ENCODE measurements at places on chromosomes 2 and 18.

DNA sequence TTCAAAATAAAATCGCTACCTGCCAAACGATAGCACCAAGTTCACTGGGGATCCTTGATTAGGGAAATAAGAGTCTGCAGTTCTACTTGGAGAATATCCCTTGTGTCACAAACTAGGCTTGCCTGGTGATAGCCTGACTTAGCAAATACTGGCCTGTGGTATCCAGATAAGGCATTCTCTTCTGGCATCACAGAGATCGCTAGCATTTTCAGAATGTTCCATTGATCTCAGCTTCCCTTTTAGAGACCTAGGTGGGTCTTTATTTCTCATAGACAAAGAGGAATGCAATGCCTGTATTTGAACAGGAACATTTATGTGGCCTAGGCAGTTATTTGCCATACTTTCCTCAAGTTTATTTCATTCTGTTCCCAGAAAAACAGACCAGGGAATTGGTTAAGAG, 349.1 kb downstream of the STK39 start:
- DNase-seq, result no peak

- no peak for DNase-seq
Measured at GRCh38 chr2:36060133-36060532, 295.4 kb upstream of the CRIM1 start.

- DNase-seq, result no peak
Measured at GRCh38 chr2:64211276-64211921, 67.2 kb upstream of the PELI1 start.

DNA sequence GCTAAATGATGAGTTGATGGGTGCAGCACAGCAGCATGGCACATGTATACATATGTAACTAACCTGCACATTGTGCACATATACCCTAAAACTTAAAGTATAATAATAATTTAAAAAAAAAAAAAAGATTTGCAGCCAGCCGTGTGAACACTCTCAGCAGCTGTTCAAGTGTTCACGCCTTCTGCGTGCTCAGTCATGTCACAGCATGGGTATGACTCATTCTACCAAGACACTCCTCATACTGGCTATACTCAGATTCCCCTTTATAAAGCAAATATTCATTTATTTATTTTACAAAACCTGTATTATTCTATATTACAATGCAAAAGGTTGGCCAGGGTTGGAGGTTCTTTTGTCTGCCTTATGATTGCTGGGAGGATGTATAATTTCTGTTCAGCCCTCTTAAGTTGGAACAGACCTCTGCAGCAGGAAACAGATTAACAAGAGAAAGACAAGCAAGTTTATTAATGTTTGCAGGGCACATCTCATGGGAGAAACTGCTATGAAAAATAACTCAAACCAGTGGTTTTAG, 1230.6 kb upstream of the CHAC2 start:
- no peak for DNase-seq

GRCh38 chr2:236607471-236608187, 38.0 kb downstream of the ACKR3 start:
- no peak for DNase-seq

DNA sequence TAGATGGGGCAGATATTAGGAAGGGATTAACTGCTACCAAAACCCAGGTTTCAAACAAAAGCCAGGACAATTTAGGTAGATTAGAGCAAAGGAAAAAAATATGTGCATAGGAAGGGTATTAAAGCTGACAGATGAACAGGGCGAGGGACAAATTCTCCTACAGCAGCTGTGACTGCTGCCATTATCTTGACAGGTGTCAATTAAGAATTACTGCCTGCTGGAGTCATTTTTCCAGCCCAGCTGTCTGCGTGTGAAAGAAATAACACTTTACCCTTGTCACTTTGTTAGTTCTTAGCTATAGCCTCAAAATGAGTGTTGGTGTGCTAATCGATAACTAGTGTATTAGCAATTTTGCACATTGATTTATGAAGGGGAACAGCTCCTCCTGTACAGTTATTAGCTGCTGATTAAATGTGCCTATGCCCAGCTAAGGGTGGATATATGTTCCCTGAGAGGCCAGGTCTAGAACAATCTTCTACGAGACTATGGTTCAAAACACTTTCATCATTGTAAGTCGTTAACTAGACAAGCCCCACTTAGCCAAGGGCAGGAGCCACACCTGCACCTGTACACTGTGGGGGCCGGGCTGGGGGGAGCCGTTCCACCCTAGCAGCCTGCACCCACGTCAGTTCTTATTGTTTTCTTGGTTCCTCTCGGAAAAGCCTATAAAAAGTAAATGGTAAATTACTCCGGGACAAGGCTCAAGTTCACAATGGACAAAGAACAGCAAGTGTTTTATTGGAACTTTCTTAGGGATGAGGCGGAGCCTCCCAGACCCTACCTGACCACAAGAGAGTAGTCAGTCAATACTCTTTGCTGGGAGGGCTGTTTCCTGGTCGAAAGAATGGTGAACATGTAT, 7.7 kb downstream of the TSHZ1 start:
- DNase-seq, result no peak

DNA sequence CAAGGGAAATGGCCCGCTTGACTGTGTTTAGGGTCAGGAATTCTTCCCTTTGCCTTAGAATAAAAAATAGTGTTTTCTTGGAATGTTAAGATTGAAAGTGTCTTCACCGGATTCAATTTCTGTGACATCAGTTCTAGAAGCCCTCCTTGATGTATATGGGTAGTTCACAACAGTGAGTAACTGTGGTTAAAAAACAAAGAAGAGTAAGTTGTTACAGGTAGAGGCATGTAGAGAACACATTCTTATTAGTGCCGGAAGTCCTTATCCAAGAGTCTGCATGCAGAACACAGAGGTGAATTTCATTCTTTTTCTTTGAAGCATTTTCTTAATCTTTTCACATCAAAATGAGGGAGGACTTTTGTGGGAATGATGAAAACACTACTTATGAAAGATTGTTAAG, 105.5 kb downstream of the FMNL2 start:
- no peak for DNase-seq

DNA sequence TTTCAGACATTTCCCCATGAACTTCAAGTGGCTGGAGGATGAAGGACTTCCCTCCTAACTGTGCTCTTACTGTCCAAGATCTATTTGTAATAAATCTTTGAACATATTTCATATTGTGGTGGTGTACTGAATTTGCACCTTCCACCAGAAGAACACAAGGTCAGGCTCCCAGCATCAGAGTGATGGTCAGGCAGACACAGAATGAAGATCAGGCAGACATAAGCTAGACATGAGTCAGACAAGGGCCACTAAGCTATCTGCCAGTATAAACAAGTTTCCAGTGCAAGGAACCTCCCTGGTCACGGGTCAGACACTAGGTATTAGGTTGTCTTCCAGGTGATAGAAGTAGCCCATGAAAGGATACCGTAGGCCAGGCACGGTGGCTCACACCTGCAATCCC, 20.0 kb downstream of the AQP12B start:
- DNase-seq, result no peak

- DNase-seq, result no peak
Measured at GRCh38 chr2:109700680-109701274, 86.6 kb downstream of the SOWAHC start.
